ENCODE measurements at places on chromosomes 6 and 20. TPM values are rescaled to one million over a fixed set of nuclear protein-coding genes. Genes with fewer than 3 reads are reported as not detected.

SPATS1 gene
- total RNA-seq, result 0.45 TPM

GRCh38 chr6:49918787-49919186 is 45.2 kb downstream of the DEFB114 start:
- H3K27ac ChIP-seq, result no peak overlapping the region
- H3K4me3 ChIP-seq, result no peak overlapping the region
- no peaks in the 10 kb centered on the region for H3K27me3 ChIP-seq
- H3K4me1 ChIP-seq, result no peaks in the 10 kb centered on the region
- no peaks in the 10 kb centered on the region for H3K36me3 ChIP-seq

VWA7 gene
- total RNA-seq, result 5.0 TPM

GLP1R gene
- not detected for total RNA-seq

DNA sequence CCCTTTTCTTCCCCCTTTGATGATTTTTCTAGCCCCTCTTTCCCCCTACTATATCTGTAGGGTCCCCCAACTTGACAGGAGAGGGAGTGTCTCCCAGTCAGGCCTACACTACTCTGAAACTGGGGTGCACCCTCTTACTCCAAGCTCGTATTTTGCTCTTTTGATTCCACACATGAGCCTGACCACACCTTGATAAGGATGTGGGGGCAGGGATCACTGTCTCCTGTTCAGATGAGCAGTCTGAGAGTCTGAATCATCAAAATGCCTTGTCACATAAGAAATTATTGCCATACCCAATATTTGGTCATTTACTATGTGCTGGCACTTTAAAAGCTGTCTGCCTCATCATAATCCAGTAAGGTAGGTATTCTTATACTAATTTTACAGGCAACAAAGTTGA is 15.9 kb downstream of the PNPLA1 start:
- no peak overlapping the region for H3K27ac ChIP-seq
- no peak overlapping the region for H3K4me3 ChIP-seq
- peaks cover 40% of the 10 kb centered on the region for H3K27me3 ChIP-seq
- no peak for DNase-seq
- no peaks in the 10 kb centered on the region for H3K36me3 ChIP-seq

VTA1 gene
- 33.2 TPM for total RNA-seq

- no peak overlapping the region for H3K27ac ChIP-seq
- H3K4me3 ChIP-seq, result no peak overlapping the region
- H3K36me3 ChIP-seq, result no peaks in the 10 kb centered on the region
- no peaks in the 10 kb centered on the region for H3K4me1 ChIP-seq
- no peak for DNase-seq
- no peaks in the 10 kb centered on the region for H3K27me3 ChIP-seq
These were observed 110.7 kb upstream of the SMLR1 start for GRCh38 chr6:130716466-130716865.

MRS2 gene
- 32.6 TPM for total RNA-seq

- H3K4me3 ChIP-seq, result peak overlapping the region; percentile 37
- H3K36me3 ChIP-seq, result no peaks in the 10 kb centered on the region
- DNase-seq, result peak; percentile 65
- no peak overlapping the region for H3K27ac ChIP-seq
These were observed 7.0 kb downstream of the UBD start for GRCh38 chr6:29552512-29553051.

- H3K27ac ChIP-seq, result no peak overlapping the region
- no peaks in the 10 kb centered on the region for H3K36me3 ChIP-seq
- no peak for DNase-seq
These were observed 49.2 kb downstream of the TOMM6 start for GRCh38 chr6:41836660-41837052.

DNA sequence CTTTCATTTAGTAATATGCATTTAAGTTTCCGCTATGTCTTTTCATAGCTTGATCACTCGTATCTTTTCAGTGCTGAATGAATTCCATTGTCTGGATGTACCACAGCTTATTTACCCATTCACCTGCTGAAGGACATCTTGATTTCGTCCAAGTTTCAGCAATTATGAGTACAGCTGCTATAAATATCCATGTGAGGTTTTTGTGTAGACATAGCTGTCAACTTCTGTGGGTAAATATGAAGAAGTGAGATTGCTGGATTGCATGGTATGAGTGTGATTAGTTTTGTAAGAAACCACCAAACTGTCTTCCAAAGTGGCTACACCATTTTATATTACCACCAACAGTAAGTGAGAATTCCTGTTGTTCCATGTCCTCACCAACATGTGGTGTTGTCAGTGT is 79.2 kb upstream of the STMND1 start:
- H3K27me3 ChIP-seq, result no peaks in the 10 kb centered on the region
- no peak overlapping the region for H3K4me3 ChIP-seq
- H3K4me1 ChIP-seq, result no peaks in the 10 kb centered on the region
- DNase-seq, result no peak
- no peaks in the 10 kb centered on the region for H3K36me3 ChIP-seq

DNA sequence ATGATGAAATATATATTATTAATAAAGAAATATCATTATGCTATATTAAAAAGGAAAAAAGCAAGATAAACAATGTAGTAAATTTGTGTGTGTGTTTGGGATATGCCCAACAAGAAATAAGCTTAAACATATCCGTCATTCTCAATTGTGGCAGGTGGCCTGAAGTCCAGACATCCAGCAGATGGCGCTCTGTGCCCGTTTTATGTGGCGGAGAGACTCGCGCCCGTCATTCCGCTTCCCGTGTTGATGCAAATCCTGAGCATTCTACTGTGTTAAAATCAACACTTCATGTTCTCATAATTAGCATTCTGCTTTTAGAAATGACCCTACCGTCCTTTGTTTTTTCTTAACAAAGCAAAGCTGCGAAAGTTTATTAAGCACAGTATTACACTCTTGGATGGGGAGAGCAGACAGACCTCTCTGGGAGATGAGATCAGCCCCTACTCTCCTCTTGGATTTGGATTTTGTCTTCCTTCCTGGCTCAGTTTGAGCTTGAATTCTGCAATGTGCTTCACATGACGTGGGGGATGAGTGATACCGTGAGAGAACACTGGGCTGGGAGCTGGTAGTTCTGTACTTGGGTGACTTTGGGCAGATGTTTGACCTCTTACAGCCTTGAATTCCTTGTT is 125.8 kb downstream of the MCHR2 start:
- no peak overlapping the region for H3K4me3 ChIP-seq
- peak; percentile 80 for DNase-seq
- no peaks in the 10 kb centered on the region for H3K4me1 ChIP-seq
- H3K27ac ChIP-seq, result no peak overlapping the region
- no peaks in the 10 kb centered on the region for H3K36me3 ChIP-seq

TUBB2B gene
- total RNA-seq, result 2.2 TPM

LRRC73 gene
- total RNA-seq, result 1.5 TPM

THBS2 gene
- 126 TPM for total RNA-seq

TBXT gene
- not detected for total RNA-seq

GRCh38 chr6:53915026-53915691 is 120.4 kb downstream of the LRRC1 start:
- no peak overlapping the region for H3K27ac ChIP-seq
- no peak overlapping the region for H3K4me3 ChIP-seq
- no peaks in the 10 kb centered on the region for H3K36me3 ChIP-seq
- H3K27me3 ChIP-seq, result no peaks in the 10 kb centered on the region
- DNase-seq, result no peak

- H3K27ac ChIP-seq, result no peak overlapping the region
- DNase-seq, result no peak
- no peaks in the 10 kb centered on the region for H3K36me3 ChIP-seq
- H3K4me1 ChIP-seq, result no peaks in the 10 kb centered on the region
These were observed 30.9 kb upstream of the EDN3 start for GRCh38 chr20:59269411-59270025.

GRCh38 chr6:15378866-15379265 is 133.0 kb downstream of the JARID2 start:
- no peaks in the 10 kb centered on the region for H3K4me1 ChIP-seq
- no peak overlapping the region for H3K27ac ChIP-seq
- no peak for DNase-seq
- no peaks in the 10 kb centered on the region for H3K27me3 ChIP-seq
- H3K4me3 ChIP-seq, result no peak overlapping the region

GRCh38 chr20:46552460-46553420 is 2.3 kb upstream of the OCSTAMP start:
- H3K27ac ChIP-seq, result no peak overlapping the region
- no peaks in the 10 kb centered on the region for H3K36me3 ChIP-seq
- DNase-seq, result no peak
- H3K27me3 ChIP-seq, result peaks cover 23% of the 10 kb centered on the region

ME1 gene
- 30.7 TPM for total RNA-seq

- H3K4me1 ChIP-seq, result no peaks in the 10 kb centered on the region
- H3K27ac ChIP-seq, result no peak overlapping the region
- no peak for DNase-seq
- no peaks in the 10 kb centered on the region for H3K27me3 ChIP-seq
These were observed 323.3 kb downstream of the BMP2 start for GRCh38 chr20:7090811-7091210.

DNA sequence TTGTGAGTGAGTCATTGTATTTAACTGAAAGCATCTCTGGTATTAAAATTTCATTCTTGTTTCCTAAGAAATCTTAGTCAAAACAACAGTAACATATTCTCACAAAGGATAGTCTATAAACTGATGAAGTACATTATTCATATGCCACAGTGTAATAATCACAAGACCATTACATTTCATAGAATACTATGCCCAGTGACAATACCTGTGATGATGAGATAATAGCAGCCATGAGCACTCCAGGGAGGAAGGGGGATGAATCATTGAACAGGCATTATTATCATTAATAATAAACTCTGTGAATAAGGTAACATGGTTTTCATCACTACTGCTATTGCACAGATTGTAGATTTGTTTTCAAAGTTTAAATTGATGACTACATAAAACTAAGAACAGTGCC is 667.9 kb downstream of the EPM2A start:
- H3K4me1 ChIP-seq, result no peaks in the 10 kb centered on the region
- DNase-seq, result no peak
- H3K27me3 ChIP-seq, result no peaks in the 10 kb centered on the region

DNA sequence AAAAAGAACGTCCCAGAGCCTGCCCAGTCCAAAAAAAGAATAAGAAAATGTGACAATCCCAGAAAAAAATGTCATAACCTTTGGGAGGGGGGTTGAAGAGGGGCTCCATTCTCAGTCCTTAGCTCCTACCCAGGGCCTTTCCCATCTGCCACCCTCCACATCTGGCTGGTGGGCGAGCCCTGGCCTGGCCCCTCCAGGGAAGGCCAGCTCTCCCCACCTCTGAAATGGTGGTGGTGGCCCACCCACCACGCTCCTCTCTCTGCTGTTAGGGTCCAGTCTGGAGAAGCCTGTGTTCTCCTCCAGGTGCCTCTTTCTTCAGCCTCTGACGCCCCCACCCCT is 415 bp downstream of the RGS19 start:
- peak overlapping the region; percentile 92 for H3K4me3 ChIP-seq
- peaks cover 19% of the 10 kb centered on the region for H3K4me1 ChIP-seq
- peaks cover 2% of the 10 kb centered on the region for H3K27me3 ChIP-seq
- no peak for DNase-seq
- peak overlapping the region; percentile 72 for H3K27ac ChIP-seq

Measured in left lung (tissue), 14 donors.